Stimulated activated CD8-positive, alpha-beta memory T cell treated with anti-CD3 and anti-CD28 coated beads, Interleukin-2, amount 100 ng/mL, for 1 hour (primary cell): ENCODE measurements at places on chromosomes 12 and 14.

DNA sequence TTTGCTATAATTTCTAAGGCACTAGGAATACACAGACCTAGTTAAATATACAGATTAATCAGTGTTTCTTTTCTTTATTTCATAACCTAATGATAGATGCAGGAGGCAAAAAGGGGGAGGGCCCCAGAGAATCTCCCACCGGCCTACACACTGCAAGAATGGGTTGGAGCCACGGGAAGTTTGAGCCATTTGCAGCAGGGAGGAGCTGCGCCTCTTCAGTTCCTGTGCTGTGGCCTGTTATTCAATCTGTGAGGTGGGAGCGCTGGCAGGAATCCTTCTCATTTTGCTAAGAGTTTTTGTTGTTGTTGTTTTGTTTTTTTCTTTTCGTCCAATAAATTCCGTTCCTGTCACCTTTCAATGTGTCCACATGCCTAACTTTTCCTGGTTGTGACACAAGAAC lies 251.3 kb upstream of the RPL10L start:
- DNase-seq, result no peak

DNA sequence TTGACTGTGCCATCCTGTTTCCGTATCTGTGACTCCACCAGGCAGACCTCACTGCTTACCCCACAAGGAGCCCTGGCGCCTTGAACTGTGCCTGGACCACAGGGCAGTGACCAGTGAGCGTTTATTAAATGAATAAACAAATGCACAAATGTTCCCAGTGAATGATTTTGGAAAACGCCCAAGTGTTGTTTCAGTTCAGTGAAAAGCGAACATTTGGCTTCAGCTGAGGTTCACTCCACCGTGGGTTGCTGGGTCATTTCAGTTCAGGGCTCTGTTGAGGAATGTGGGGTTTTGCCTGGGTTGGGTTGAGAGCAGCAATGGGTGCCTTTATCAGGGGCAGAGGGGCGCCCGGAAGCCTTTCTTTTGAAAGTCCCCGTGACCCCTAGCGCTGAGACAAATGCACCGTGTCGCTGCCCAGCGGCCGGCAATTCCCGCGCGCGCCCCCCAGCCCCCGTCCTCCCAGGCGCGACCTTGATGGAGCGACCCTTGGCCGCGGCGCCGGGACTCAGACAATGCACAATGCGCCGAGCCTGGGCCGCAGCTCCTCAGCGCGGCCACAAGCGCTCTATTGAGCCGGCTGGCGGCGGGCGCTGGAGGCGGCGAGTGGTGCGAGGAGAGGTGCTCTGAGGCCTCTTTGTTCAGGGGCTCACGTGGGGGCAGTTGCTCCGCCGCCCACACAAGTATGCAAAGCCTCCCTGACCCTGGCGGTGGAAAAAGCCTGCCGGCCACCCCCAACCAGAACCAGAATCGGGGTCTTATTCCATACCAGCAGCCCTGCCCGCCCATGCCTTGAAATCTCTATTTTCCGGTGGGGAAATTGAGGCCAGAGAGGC lies 40.5 kb upstream of the CLMN start:
- DNase-seq, result no peak

- DNase-seq, result no peak
Measured at GRCh38 chr12:121352682-121353018, 439 bp upstream of the ANAPC5 start.

DNA sequence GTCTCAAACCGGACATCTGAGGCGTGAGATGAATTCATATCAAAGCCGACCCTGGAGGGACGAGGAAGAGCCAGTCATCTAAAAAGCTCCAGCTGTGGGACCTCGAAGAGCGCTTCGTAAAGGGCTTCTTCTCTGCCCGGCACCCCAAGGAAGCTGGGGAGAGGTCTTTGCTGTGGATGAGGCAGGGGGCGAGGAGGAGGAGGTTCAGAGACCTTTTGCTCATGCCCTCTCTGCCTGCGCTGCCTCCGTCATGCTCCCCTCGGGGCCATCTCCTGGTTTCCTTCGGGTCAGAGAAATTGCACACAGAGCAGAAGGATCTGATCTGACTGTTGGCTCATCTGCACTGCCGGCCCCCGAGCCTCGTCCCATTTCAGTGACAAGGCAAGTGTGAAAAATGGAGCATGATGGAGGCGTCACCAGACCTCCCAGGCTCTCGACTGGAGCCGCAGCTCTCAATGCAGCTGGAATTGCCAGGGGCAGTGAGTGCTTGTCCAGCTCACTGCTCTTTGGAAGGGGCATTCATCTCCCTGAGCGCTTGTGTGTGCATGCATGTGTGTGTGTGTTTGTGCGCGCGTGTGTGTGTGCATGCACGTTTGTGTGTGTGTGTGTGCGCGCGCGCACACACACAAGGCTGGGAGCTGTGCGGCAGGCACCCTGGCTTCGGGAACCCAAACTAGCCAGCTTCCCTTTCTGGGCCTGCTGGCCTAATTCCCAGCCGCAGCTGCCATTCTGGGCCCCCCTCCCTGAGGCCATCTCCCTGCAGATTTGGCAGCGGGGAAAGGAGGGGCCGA lies 9.2 kb downstream of the CABP1 start:
- no peak for DNase-seq

DNA sequence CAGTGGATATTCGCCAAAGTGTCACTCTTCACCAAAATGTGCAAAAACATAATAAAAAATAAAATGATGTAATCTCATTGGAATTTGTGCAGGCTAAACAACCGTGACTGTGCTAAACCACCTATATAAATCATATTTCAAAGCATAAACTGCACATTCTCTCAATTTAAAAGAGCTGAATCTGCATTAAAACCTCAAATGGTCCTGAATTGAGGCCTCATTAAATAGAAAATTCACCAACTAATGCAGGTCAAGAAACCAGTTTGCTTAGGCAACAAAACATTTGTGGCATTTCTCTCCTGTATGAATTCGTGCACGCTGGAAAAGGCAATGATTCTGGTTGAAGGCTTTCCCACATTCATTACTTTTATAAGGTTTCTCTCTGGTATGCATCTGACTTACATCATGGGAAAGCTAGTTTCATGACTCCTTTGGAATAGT lies 80.1 kb upstream of the IFNG-AS1 start:
- DNase-seq, result no peak

DNA sequence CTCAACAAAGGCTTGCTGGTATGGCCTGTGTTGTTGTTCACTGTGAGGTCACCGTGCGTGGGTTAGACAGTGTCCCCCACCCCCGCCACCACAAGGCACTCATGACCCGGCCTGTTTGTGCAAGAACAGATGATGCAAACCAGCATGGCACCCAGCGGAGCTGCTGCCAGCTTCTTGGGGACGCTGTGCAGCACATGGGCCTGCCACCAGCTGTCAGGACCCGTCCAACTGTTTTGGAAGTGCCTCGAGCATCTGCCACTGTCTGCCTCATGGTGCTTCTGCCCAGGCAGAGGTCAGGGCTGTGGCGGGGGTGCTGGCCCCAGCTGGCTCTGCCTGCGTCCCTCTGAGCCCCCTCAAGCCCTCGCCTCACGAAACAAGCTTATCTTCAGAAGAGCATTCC lies 1.5 kb downstream of the ASB2 start:
- no peak for DNase-seq

DNA sequence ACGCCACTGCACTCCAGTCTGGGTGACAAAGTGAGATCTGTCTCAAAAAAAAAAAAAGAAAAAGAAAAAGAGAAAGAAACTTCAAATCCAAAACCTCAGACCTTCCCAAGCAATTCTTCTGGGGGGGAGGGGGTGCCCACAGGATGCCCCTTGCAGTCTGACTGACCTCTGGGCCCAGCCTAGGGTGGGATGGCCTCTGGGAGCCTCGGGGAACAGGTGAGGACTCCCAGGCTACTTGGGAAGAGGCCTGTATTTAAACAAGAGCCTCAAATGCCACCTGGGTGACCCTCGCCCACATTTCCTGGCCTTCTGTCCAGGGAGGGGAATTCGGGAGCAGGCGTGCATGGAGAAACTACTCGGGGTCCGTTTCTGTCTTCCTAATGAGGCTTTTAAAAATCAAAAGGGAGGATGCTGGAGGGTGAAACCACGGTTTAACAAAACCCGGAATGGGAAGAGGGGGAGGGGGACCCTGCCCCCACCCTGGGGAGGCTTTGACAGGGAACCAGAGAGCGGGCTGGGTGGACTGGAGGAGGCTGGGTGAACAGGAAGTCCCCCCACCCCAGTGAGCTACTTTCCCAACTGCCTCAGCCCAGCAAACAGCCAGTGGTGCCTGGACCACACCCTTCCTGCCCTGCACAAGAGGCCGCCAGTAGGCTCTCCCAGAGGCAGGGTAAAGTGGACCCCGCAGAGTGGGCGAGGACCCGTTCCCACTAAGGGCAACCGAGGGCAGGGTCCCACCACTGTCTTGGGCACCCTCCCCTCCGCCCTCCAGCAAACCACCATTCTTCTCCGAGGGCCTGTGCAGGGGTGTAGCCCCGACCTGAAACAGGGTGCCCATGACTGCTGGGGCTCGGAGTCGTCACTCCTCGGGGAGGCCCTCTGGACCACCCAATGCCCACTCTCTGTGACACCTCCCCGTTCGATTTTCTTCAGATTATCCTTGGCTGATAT lies 1.5 kb upstream of the FBRSL1 start:
- DNase-seq, result no peak

- no peak for DNase-seq
Measured at GRCh38 chr12:79298506-79298905, 392.3 kb downstream of the PAWR start.

DNA sequence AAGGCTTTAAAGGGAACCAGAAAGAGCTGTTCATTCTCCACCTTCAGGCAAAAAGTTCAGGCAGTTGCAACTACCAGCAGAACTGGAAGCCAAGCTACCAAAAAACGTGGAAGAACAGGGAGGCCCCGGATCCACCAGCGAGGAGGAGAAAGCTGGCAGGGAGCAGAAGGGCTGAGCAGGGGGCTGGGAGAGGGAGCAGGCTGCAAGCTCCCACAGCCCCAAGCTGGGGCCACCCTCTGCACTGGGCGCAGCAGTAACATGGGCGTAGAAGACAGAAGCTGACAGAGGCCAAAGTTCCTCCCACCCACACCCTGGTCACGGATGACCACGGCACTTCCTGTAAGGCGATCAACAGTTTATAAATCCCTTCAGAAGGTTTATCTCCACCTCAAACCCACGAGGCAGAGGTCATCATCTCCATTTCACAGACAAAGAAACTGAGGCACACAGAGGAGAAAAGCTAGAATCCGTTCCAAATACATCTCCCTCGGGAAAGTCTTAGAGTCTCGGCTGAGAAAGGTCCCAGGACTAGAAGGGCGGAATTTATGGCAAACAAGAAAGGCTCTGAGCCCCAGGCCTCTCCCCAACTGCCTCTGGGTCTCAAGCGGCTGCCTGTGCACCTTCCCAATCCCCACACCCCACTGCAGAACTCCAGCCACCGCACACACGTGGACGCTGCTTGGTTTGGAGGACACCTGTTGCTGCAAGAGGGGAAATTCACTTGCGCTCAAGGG lies 1.8 kb downstream of the CCDC85C start:
- DNase-seq, result no peak

DNA sequence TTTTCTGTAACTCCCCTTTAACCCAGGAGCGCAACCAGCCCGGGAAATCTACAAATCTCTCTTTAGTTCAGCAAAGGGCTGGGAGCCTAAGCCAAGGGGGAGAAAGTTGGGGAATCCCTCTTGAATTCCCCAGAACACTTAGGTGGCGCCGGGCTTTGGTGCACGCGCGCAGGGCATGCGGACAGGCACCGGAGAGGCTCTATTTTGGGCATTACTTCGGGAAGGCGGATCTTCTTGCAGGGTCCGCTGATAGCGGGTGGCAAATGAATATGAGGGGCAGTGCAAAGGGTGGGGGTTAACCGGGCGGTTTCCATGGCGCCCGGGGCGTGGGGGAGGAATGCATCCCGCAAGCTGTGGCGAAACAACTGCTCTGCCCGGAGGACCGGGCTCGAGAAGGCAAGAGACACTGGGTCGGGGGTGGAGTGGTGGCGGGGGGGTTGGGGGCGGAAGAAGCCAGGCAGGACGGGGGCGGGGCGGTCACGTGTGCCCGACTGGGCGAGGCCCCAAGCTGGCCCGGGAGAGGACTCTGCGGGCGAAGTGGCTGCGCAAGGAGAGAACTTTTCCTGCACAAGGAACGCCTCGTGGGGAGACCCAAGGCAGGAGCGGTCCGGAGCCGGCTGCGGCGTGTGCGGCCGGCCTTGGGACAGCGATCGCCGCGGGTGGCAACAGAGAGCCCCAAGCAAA lies at the start of gene FLVCR2:
TSS of gene FLVCR2 (plus strand) at position 519 of the 684 bp plus-strand sequence. CDS start 353 bp downstream, outside the sequence.
- peak; percentile 37 for DNase-seq

DNA sequence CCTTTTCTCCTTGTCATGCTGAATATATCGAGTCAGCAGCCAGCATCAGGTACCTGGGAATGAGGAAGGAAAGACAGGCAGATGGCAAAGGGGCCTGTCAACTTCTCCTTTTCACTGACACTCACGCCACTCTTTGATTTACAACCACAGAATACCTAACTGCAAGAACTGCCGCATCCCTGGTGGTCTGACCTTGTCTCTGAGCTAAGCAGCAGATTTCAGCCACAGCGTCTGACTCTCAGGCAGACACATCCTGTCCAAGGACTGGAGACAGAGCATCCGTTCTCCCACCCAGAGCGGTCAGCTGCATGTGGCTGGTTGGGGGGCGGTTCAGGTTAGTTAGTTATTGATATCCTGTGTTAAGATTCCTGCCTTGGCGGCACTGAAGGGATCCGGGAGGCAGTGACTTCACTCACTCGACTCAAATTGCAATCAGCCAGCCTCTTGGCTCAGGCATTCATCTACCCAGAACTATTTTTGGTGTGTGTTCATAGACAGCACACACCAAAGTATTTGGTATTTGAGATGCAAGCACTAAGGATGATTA lies 11.2 kb upstream of the MAP1LC3B2 start:
- no peak for DNase-seq

GRCh38 chr12:826331-826730 lies 74.0 kb downstream of the WNK1 start:
- no peak for DNase-seq

GRCh38 chr14:23409475-23409874 lies 1.4 kb upstream of the MYH6 start:
- no peak for DNase-seq

DNA sequence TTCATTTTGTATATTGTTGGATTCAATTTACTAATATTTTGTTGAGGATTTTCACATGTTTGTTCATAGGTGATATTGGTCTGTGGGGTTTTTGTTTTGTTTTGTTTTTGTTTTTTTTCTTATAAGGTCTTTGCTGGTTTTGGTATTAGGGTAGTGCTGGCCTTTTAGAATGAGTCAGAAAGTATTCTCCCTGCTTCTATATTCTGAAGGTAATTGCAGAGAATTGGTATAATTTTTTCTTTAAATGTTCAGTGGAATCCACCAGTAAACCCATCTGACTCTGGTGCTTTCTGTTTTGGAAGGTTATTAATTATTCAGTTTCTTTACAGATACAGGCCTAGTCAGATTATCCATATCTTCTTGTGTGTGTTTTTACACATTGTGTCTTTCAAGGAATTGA lies 8.9 kb downstream of the TOGARAM1 start:
- no peak for DNase-seq
